Umbilical cord (tissue), 2 donors: ENCODE measurements at places on chromosomes 11 and 22. TPM values are rescaled to one million over a fixed set of nuclear protein-coding genes. Genes with fewer than 3 reads are reported as not detected.

DNA sequence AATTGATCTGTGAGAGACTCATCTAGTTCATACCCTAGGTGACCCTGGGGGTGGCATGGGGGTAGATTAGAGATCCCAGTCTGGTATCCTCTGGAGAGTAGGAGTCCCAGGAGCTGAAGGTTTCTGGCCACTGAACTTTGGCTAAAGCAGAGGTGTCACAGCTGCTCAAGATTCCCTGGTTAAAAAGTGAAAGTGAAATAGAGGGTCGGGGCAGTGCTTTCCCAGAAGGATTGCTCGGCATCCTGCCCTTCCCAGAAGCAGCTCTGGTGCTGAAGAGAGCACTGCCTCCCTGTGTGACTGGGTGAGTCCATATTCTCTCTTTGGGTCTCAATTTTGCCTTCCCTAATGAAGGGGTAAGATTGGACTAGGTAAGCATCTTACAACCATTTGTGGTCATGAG is 653 bp downstream of the IL18BP start:
- DNase-seq: no peak

TRIM21 gene
- 30.8 TPM for total RNA-seq

PHF21B gene
- total RNA-seq: 2.2 TPM

GRCh38 chr11:77444261-77444660 is 29.6 kb downstream of the PAK1 start:
- DNase-seq: no peak

DNA sequence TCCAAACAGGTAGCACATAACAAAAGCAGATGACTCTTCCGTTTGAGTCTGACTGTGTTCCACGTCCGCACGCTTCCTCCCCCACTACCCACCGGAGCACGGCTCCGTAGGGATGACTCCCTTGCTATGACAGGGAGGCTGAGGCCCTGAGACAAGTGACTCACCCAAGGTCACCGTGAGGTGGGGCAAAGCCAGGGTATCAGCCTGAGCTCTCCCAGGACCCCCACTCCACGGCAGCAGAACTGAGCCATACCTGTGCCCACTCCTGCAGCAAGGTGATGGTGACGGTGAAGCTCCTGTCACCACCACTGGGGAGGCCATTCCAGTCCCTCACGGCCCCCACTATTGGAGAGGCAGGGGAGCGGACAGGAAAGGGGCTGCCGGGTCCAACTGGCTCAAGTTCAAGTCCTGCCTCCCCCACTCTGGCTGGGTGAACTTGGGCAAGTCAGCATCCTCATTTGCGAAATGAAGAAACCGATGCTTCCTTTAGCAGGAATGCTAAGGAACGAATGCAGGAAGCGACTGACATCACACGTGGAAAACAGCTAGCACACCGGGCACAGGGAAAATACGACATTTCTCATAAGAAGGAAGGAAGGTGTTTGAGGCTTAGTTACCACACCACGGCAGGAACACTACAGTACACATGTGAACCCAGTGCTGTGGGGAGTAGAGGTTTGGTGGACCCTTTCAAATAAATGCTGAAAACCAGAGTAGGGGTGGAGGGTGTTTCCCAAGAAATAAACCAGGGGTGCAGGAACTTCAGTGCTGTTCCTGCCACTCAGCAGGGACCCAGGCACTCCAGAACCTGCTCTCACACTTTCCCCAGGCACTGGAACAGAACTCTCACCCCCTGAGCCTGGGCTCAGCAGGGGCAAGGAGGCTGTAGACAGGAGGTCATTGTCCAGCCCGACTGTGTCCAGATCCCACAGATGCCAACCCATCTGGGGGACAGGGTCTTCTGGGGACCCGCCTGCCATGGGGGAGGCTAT is 32.4 kb upstream of the CBX7 start:
- no peak for DNase-seq

- peak; percentile 25 for DNase-seq
Observed at GRCh38 chr22:50731811-50732624, 6.0 kb upstream of the ACR start.
